ENCODE measurements at places on chromosomes 3 and 15. TPM values are rescaled to one million over a fixed set of nuclear protein-coding genes. Genes with fewer than 3 reads are reported as not detected.

Gene TSPAN3
- total RNA-seq, result 274 TPM

Gene GPR156
- 0.57 TPM for total RNA-seq

Gene STAG1
- total RNA-seq, result 62.5 TPM

Gene PRSS50
- not detected for total RNA-seq

Gene GABRB3
- total RNA-seq, result 0.88 TPM

Measured in subcutaneous adipose tissue (tissue), 4 donors.